ENCODE measurements at places on chromosomes 1 and 21.

DNA sequence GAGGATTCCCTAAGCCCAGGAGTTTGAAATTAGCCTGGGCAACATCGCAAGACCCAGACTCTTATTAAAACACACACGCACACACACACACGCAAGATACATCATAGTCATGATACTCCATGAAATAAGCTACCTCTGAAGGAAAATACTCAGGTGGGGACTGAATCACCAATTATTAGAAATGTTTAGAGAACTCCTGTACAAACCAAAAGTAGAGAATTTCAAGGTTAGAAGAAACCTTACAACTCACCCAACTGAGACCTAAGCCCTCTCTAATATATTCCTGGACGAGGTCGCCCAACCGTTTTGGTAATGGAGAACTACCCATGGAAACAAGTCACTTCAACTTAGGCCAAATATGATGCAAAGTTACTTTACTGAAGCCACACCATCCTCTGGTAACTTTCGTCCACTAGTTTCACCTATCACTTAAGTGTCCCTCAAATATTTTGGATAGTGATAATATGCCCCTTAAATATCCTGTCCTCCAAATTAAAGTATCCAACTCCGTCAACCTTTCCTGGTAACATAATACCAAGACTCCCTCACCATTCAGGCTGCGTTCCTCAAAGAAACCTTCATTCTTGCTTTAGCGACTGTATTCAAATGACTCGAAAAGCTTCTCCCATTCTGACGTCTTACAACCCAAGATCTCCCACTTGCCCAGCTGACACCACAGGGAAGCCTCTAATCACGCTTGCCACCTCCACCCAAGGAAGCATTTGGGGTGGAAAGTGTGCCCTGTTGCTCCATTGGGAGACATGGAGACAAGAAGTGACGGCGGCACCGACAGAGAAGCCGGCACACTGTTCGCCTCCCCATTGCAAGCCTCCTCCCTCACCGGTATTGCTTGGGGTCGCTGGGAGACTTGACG lies 856 bp downstream of the NRDC start:
- peak; percentile 63 for DNase-seq

DNA sequence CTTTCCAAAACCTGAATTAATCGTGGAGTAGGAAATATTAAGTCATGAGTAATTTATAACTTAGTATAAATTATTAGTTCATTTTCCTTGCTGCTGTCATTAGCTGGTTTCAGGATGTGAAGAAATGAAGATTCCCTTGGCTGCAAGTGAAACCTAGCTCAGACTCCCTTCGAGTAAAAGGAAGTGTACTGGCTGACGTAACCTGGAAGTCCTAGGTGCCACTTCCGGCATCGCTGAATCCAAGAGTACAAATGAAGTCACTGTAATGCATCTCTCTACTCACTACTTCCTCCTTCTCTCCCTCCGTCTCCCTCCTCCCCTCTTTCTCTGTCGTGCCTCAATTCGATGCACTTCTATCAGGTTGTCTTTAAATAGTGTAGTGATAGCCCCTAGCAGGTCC lies 28.8 kb downstream of the ZP4 start:
- DNase-seq: no peak

GRCh38 chr1:198677871-198678270 lies 39.0 kb downstream of the PTPRC start:
- no peak for DNase-seq

- DNase-seq: no peak
Observed at GRCh38 chr1:17629460-17629859, 90.0 kb downstream of the ARHGEF10L start.

DNA sequence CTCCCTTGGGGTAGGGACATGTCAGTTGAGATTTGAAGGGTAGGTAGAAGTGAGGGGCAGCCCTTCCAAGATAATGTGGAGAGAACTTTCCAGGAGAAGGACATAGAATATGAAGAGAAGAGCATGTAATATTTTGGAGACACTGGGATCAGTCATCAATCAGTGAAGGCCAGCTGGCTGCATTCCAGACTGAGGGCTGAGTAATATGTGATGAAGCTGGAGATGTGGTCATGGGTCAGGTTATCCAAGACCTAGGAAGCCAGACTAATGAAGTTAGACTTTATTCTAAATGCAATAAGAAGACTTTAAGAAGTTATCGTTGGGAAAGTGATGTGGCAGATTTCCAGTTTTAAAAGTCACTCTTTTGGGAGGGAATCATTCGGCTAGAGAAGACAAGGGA lies 262.0 kb downstream of the HMCN1 start:
- DNase-seq: peak; percentile 17

GRCh38 chr1:184973272-184974055 lies 844 bp downstream of the NIBAN1 start:
- peak; percentile 71 for DNase-seq

DNA sequence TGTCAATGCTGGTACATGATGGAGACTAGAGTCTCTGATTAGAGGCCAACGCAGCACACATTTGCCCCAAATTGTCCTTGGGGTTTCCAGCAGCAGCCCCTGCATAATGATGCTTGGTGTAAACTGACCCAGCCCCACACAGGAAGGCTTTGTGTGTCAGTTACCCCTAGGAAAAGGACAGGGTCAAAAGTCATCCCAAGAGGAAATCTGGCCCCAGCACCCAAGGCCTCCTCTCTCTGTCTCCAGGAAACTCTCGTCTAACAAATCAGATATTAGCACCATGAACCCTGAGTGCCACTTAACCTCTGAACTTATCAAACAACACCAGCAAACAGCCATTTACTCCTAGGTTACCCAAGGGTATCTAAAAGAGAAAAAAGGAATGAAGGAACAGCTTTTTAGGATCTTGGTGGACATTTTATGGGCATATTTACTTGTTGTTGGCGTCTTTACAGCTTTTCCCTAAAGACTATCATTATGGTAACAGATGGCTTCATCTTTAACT lies 84.5 kb downstream of the PSMG1 start:
- DNase-seq: peak; percentile 80

GRCh38 chr21:33561373-33561772 lies 18.5 kb downstream of the SON start:
- DNase-seq: no peak

- DNase-seq: no peak
Observed at GRCh38 chr1:4307468-4307845, 347.0 kb upstream of the AJAP1 start.

DNA sequence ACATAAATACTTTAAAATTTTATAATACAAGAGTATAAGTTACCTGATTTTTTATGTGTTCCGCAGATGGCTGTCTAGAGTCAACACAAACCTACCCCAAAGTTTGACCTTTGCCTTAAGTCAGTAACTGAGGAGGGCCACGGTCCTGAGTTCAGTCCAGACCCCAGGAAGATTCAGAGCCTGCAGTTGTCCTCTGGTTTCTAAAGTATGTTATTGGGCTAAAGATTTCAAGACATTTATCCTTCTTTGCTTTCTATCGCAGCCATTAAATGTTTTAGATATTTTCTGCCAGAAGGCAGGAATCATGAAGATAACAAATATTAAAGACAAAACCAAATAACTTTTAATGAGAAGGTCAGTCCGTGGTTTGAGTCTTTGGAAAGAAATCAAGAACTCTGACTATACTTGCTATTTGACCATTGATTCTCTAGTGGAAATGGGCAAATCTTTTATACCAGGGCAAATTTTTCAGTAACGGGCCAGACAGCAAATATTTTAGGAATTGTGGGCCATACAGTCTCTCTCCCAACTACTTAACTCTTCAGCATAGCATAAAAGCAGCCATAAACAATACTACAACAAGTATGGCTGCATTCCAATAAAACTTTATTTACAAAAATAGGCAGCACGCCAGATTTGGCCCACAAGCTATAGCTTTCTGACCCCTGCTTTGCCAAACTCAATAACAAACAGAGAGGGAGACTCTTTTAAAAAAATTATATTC lies 38.0 kb upstream of the HAO2 start:
- DNase-seq: peak; percentile 70

DNA sequence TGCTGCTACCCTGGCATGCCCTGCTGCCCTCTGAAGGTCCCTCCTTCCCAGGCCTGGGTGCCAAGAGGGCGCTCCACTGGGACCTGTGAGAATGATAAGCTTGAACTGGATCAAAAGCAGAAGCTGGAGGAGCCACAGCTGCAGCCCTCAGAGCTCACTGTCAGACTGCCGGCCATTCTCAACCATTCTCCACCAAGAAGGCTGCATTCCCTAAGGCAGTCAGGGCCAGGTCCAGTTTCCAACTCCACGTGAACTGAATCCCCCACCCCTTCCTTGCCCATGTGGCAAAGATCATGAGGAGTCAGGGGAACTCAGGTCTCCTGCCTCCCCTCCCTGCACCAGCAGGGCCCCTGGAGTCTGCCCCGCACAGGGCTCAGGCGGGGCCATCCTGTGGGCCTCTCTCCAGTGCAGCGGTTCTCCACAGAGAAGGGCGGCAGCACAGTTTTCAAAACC lies 19.5 kb downstream of the SLC1A7 start:
- no peak for DNase-seq

- no peak for DNase-seq
Observed at GRCh38 chr1:184635980-184636431, 118.7 kb downstream of the EDEM3 start.

GRCh38 chr1:234909851-234910250 lies 218.8 kb downstream of the TOMM20 start:
- DNase-seq: no peak

GRCh38 chr1:35864813-35865212 lies 18.2 kb upstream of the AGO1 start:
- DNase-seq: no peak

DNA sequence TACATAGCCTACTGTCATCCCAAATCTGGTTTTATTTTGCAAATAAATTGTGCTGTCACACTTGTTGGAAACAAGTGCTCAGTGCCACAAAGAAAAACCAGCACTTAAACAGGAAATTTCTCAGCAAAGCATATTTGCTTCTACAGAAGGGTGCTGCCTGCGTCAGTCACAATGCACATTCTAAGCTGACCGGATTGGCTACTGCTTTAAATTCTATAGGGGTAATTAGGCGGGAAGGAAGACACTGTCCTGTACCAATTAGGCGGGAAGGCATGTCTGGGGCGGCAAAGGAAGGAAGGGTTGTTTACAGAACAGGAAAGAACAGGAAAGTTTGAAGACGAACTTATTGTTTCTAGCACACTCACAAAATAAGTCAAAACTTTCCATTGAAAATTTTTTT lies 2.8 kb downstream of the IFI16 start:
- peak; percentile 30 for DNase-seq

- peak; percentile 60 for DNase-seq
Observed at GRCh38 chr1:201480231-201481003, 11.4 kb upstream of the PHLDA3 start.

DNA sequence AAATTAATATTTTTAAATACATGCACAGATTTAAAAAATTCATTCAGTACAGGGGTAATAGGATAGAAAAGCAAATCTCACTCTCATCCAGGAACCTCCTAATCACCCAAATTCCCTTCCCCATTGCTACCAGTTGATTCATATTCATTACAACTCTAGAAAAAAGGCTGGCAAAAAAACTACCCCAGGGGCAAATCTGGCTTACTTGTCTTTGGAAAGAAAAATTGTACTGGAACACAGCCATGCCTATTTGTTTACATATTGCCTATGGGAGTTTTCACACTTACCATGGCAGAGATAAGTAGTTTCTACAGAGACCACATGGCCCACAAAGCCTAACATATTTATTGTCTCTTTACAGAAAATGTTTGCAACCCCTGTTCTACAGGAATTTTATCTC lies 8.9 kb upstream of the RBM34 start:
- no peak for DNase-seq

DNA sequence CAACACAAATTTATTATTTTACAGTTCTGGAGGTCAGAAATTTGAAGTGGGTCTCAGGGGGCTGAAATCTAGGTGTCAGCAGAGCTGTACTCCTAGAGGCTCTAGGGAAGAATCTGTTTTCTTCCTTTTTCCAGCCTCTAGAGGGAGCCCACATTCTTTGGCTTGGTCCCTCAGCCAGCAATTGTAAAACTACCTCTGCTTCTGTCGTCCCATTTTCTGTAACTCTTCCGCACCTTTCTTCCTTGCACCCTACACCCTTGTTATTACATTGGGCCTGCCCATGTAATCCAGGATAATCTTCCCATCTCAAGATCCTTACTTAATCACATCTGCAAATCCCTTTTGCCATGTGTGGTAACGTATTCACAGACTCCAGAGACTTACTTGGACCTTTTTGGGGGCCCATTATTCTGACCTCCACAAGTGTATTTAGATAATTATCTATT lies 24.8 kb upstream of the THEM4 start:
- DNase-seq: peak; percentile 66

DNA sequence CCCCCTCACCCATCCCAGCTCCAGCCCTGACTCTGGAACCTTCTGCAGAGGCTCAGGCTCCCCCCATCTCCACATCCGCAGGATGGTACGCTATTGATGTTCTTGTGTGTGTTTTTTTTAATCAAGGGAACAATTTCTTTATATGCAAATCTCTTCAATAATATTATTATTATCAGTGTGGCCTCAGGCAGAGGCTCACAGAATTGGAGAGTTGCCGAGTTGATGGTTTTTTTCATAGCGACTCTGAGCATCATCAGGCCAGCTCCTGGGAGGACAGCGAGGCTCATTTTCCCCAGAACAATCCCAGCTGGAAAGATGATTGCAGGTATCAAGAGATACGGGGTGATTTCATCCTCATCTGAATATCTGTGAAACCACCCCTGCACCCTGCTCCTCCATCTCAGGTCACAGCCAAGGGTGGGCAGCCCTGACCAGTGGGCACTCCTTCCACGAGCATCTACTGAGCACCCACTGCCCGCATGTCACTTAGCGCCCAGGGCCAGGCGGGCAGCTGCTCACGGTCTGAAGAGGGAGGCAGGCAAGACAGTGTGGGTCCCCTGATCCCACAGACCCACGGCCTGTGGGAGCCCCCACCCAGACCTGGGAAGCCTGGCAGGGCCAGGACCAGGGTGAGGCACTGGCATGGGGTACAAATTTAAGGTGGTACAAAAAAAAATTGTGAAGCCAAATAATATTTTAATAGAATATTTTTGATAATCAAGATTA lies 245.6 kb upstream of the VAMP3 start:
- no peak for DNase-seq

DNA sequence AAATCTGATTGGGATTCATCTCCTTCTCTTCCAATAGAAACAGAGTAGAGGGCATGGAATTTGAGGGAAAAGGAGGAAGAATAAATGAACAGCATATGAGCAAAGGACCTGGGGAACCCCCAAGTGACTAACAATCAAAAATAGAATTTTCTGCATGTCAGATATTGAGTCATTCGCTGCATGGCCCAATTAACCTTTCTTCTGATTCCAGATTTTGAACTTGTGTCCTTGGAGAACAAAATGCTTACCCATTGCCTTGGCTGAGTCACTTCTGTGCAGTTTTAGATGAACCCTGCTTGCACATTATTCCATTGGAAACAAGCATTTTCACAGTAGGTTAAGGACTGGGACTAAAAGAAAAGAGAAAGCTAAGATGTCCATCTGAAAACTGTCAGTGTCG lies 390.5 kb downstream of the ST6GALNAC3 start:
- DNase-seq: peak; percentile 2

DNA sequence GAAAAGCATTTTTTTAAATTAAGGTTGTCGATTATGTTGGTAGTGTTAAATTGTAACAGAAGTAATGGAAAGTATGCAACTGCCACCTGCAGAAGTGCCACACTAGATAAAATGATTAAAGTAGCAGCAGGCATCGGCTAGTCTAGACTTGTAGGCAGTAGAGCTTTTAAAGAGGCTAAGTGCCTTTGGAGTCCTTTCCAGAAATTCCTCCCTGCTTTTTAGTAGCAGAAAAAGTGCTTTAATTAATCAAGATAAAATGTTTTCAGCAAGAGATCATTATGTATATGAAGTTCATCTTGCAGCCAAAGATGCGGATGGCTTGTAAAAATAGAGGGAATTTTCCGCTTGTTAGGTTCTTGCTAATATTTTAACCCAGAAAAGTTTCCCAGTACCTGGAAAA lies 87.1 kb upstream of the LRRC8D start:
- DNase-seq: no peak

- no peak for DNase-seq
Observed at GRCh38 chr1:201021630-201022492, 1.7 kb downstream of the KIF21B start.

All from fibroblast of villous mesenchyme (primary cell).